Muscle of leg (tissue), 16 donors: ENCODE measurements at places on chromosomes 13 and 19.

DNA sequence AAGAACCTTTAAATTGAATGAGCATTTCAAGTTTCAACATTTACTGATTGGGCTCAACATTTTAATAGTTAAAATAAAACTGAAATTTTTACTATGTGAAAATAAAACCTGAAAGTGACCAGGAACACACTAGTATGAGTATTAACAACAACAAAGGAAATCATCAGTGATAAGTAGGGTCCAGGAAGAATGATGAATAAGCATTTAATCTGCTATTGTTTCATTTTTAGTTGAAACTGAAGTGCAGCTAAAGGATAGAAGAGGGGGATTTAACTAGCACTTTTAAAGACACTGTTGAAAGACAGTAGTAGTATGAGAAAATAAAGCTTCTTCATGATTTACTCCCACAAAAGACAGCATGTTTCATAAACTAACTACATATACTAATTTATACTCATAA is 250.9 kb upstream of the IPO5 start:
- no peaks in the 10 kb centered on the region for H3K4me1 ChIP-seq
- no peaks in the 10 kb centered on the region for H3K36me3 ChIP-seq
- no peak for DNase-seq
- no peak overlapping the region for H3K27ac ChIP-seq
- no peaks in the 10 kb centered on the region for H3K27me3 ChIP-seq
- no peak overlapping the region for H3K4me3 ChIP-seq

GRCh38 chr13:30727491-30728355 is 7.6 kb upstream of the ALOX5AP start:
- peaks cover 31% of the 10 kb centered on the region for H3K4me1 ChIP-seq
- no peaks in the 10 kb centered on the region for H3K27me3 ChIP-seq
- H3K4me3 ChIP-seq: no peak overlapping the region
- DNase-seq: no peak

DNA sequence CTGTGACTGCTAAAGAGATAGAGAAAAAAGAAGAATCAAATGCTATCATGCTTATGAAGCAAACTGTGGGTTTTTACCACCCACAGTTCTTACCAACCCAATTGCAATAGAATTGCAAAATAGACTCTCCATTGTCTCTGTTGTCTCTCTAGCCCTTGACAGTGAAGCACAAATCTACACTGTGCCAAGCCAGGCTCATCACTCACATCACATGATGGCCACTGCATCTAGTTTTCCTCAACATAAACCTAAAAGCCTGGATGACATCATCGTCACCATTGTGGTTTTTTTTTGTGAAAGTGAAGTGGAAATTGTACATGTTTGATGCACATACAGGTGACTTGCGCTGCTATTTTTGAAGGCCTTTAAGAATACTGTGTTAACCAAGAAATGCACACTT is 56.1 kb downstream of the KL start:
- H3K36me3 ChIP-seq: no peaks in the 10 kb centered on the region
- no peak overlapping the region for H3K27ac ChIP-seq
- no peaks in the 10 kb centered on the region for H3K27me3 ChIP-seq
- H3K4me3 ChIP-seq: no peak overlapping the region
- H3K4me1 ChIP-seq: no peaks in the 10 kb centered on the region
- no peak for DNase-seq

DNA sequence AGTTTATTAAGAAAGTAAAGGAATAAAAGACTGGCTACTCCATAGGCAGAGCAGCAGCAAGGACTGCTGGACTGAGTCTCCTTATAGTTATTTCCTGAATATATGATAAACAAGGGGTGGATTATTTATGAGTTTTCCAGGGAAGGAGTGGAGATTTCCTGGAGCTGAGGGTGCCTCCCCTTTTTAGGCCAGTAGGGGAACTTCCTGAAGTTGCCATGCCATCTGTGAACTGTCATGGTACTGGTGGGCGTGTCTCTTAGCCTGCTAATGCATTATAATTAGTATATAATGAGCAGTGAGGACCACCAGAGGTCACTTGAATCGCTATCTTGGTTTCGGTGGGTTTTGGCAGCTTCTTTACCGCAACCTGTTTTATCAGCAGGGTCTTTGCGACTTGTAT is 13.5 kb downstream of the ZSCAN5A start:
- no peak for DNase-seq
- no peak overlapping the region for H3K4me3 ChIP-seq
- H3K27ac ChIP-seq: peak overlapping the region; percentile 20
- peaks cover 21% of the 10 kb centered on the region for H3K36me3 ChIP-seq
- H3K4me1 ChIP-seq: no peaks in the 10 kb centered on the region
